AML-193 (cell line): ENCODE measurements at places on chromosomes 3 and 15.
A peak's percentile ranks its signal among the peaks of the same experiment; 100 is the strongest.

- DNase-seq, result no peak
Measured at GRCh38 chr3:18666655-18667054, 241.5 kb upstream of the SATB1 start.

GRCh38 chr15:67854358-67854757 is 14.5 kb upstream of the RNU6-1 start:
- DNase-seq, result no peak

- DNase-seq, result no peak
Measured at GRCh38 chr15:89660556-89660955, 5.3 kb upstream of the KIF7 start.

GRCh38 chr3:61901986-61902385 is 340.6 kb downstream of the PTPRG start:
- no peak for DNase-seq

DNA sequence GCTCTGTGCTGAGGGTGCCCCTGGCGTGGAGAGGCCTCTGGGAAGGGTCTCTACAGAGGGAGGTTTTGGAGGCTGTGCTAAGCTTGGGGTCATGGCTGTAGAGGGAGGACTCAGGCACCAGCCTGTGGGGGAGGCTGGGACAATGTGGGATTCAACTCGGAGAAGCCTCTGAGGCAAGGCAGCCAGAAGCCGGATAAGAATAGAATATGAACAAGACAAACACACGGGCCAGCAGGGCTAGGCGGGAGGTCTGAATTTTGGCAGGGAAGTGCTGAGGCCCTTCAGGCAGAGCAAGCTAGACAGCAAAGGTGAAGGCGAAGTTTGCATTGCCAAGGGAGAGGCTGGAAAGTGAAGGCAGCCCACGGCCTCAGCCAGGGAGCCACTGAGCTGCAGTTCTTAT is 612.1 kb upstream of the NR2F2 start:
- DNase-seq, result no peak

GRCh38 chr3:170301405-170301804 is 56.1 kb upstream of the SKIL start:
- peak; percentile 76 for DNase-seq

DNA sequence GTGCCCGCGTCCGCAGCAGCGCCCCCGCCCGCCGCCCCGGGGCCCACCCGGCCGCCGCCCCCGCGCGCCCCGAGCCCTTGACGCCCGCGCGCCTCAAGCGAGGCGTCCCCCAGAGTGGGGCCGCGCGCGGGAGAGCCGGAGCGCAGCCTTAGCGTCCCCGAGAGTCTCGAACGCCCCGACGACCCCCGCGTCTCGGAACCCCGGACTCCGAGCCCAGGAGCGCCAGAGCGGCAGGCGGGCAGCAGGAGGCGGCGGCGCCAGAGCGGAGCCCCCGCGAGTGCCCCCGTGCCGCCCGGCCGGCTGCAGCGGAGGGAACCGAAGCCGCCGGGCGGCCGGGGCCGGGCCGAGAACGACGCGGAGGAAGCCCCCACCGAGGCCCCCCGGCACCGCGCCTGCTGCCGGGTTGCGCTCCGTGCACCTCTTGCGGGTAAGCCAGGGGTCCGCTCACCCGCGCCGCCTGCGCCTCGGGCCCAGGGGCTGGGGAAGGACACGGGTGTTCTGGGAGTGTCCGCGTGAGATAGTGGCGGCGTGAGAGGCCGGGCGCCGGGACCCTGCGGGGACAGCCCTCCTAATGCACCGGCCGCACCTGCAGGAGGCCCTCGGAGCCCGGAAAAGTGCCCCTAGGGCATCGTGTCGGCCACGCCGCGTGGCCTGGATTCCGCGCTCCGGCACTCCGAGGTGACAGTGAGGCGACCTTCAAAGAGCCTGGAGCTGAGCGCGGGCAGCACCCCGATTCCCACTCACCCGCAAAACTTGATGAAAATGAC is 52.0 kb upstream of the ULK4 start:
- DNase-seq, result no peak
